Bladder microvascular endothelial cell (primary cell): ENCODE measurements at places on chromosomes 6 and 20. TPM values are rescaled to one million over a fixed set of nuclear protein-coding genes. Genes with fewer than 3 reads are reported as not detected.

PSMB9 gene
- total RNA-seq: 27.0 and 55.5 TPM in 2 replicates

GGTLC1 gene
- total RNA-seq: not detected in 2 replicates

SH3BGRL2 gene
- total RNA-seq: 17.8 and 33.0 TPM in 2 replicates

C20orf96 gene
- 3.6 and 4.2 TPM in 2 replicates for total RNA-seq

BACH2 gene
- total RNA-seq: 0.16 and 4.8 TPM in 2 replicates

TCF19 gene
- 16.6 and 30.6 TPM in 2 replicates for total RNA-seq

ADGB gene
- not detected in 2 replicates for total RNA-seq

SLC17A9 gene
- total RNA-seq: 6.9 and 7.3 TPM in 2 replicates

EYA4 gene
- 0.25 TPM in 1 of 2 replicates, not detected in the other for total RNA-seq

LY6G5C gene
- 1.8 and 2.1 TPM in 2 replicates for total RNA-seq

TENT5A gene
- 0.76 and 1.8 TPM in 2 replicates for total RNA-seq

HLA-DQA1 gene
- total RNA-seq: not detected in 2 replicates

ZNF76 gene
- 17.3 and 31.0 TPM in 2 replicates for total RNA-seq

VGLL2 gene
- total RNA-seq: not detected in 2 replicates

PBOV1 gene
- total RNA-seq: not detected in 2 replicates

MEP1A gene
- total RNA-seq: not detected in 2 replicates

CRISP2 gene
- total RNA-seq: not detected in 2 replicates

COL11A2 gene
- total RNA-seq: 0.16 and 0.38 TPM in 2 replicates
